ENCODE measurements at places on chromosomes 1 and 21. TPM values are rescaled to one million over a fixed set of nuclear protein-coding genes. Genes with fewer than 3 reads are reported as not detected.

Gene HRNR
- not detected for total RNA-seq

Gene IL12RB2
- total RNA-seq: 218 TPM

Gene BTG2
- total RNA-seq: 137 TPM

Gene AXDND1
- not detected for total RNA-seq

Gene IL19
- total RNA-seq: not detected

Gene SLFNL1
- total RNA-seq: not detected

Gene MMEL1
- 0.86 TPM for total RNA-seq

Gene CACNA1E
- total RNA-seq: not detected

Gene LDLRAD1
- not detected for total RNA-seq

Gene RLF
- total RNA-seq: 18.2 TPM

Gene KRTAP13-2
- total RNA-seq: not detected

GRCh38 chr1:62778208-62778607 lies 5.7 kb upstream of the ATG4C start:
- H3K4me3 ChIP-seq: no peak overlapping the region
- no peak for DNase-seq
- H3K27ac ChIP-seq: no peak overlapping the region
- H3K4me1 ChIP-seq: no peaks in the 10 kb centered on the region

DNA sequence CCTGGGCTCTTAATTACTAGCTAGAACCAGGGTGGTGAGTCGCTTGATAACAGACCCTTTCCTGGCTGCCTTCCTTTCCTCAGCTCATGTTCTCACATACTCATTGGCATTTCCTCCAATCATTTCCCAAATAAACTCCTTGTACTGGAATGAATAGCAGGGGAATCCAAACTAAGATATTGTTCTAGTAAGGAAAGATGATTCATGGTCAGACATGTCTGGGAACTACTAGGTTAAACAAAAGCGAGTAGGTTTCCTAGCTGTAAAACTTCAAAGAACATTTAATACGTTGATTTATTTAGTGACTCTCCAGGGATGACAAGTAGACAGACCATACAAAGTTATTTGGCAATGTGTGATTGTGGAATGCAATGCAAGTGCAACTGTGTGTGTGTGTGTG lies 121.2 kb upstream of the KCNJ6 start:
- no peak for DNase-seq
- H3K4me1 ChIP-seq: no peaks in the 10 kb centered on the region
- H3K36me3 ChIP-seq: no peaks in the 10 kb centered on the region
- H3K27ac ChIP-seq: no peak overlapping the region
- no peak overlapping the region for H3K4me3 ChIP-seq

- no peaks in the 10 kb centered on the region for H3K4me1 ChIP-seq
- no peak for DNase-seq
- no peaks in the 10 kb centered on the region for H3K27me3 ChIP-seq
- peaks cover 3% of the 10 kb centered on the region for H3K36me3 ChIP-seq
- H3K27ac ChIP-seq: no peak overlapping the region
These were observed 9.3 kb upstream of the DCAF6 start for GRCh38 chr1:167927046-167927754.

- no peaks in the 10 kb centered on the region for H3K27me3 ChIP-seq
- no peak overlapping the region for H3K27ac ChIP-seq
- H3K36me3 ChIP-seq: no peaks in the 10 kb centered on the region
- DNase-seq: no peak
These were observed 347.1 kb downstream of the AJAP1 start for GRCh38 chr1:5001466-5001865.

DNA sequence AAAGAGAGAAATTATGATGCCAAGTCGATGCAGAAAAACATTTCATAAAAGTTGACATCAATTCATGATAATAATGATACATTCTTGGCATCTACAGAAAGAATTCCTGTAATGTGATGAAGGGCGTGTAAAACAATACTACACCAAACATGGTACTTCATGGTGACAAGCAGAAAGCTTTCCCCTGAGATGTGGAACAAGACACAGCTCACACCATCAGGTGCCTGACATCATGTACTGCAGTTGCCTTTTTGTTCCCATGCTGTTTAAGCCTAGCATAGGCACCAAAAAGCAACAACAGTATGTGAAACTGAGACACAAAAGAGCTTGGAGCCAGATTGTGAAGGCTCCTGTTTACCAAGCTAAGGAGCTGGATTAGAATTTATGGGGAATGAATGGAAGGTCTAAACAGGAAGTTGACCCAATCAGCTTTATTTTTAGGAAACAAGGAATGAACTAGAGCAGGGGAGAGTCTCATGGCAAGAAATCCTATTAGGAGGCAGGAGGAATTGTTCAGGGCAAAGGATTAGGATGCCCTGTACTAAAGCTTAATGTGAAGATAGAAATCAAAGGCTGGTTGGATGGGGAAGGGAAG lies 67.2 kb downstream of the SYDE2 start:
- H3K27me3 ChIP-seq: peaks cover 7% of the 10 kb centered on the region
- no peak overlapping the region for H3K4me3 ChIP-seq
- H3K27ac ChIP-seq: no peak overlapping the region

- H3K36me3 ChIP-seq: no peaks in the 10 kb centered on the region
- H3K4me1 ChIP-seq: no peaks in the 10 kb centered on the region
- peaks cover 4% of the 10 kb centered on the region for H3K27me3 ChIP-seq
- H3K27ac ChIP-seq: no peak overlapping the region
These were observed 82.0 kb downstream of the OLFML3 start for GRCh38 chr1:114061121-114061830.

GRCh38 chr21:43278766-43279577 lies 110.2 kb downstream of the CRYAA start:
- no peaks in the 10 kb centered on the region for H3K36me3 ChIP-seq
- no peak overlapping the region for H3K4me3 ChIP-seq
- no peaks in the 10 kb centered on the region for H3K4me1 ChIP-seq
- H3K27me3 ChIP-seq: peaks cover 4% of the 10 kb centered on the region
- no peak for DNase-seq

DNA sequence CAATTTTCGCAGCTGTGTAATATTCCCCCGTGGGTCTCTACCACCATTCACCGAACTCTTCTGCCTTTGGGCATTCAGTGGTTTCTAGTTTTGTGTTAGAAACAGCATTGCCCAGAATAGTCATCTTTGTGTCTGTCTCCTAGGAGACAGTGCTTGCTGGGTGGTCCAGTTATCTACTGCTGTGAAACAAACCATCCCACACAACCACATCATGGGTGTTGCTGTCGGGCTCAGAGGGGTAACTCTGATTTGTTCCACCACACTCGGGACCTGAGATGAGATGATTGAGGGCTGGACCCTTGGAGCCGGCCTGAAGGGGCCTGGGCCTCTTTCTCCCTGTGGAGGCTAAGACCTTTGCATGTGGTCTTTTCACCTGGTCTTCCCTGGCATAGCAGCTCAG lies 427.2 kb upstream of the VAMP3 start:
- H3K27me3 ChIP-seq: peaks cover 3% of the 10 kb centered on the region
- H3K4me1 ChIP-seq: no peaks in the 10 kb centered on the region
- H3K27ac ChIP-seq: no peak overlapping the region
- DNase-seq: no peak
- no peaks in the 10 kb centered on the region for H3K36me3 ChIP-seq

GRCh38 chr1:57770772-57771171 lies 346.9 kb upstream of the DAB1 start:
- H3K4me1 ChIP-seq: no peaks in the 10 kb centered on the region
- no peak for DNase-seq
- no peak overlapping the region for H3K4me3 ChIP-seq
- no peaks in the 10 kb centered on the region for H3K36me3 ChIP-seq

- no peaks in the 10 kb centered on the region for H3K27me3 ChIP-seq
- DNase-seq: no peak
- peaks cover 35% of the 10 kb centered on the region for H3K4me1 ChIP-seq
- no peak overlapping the region for H3K27ac ChIP-seq
- no peak overlapping the region for H3K4me3 ChIP-seq
These were observed 39.1 kb upstream of the DPH5 start for GRCh38 chr1:101064697-101065096.

- no peak overlapping the region for H3K27ac ChIP-seq
- no peak for DNase-seq
- H3K4me3 ChIP-seq: no peak overlapping the region
- no peaks in the 10 kb centered on the region for H3K4me1 ChIP-seq
- peaks cover 10% of the 10 kb centered on the region for H3K27me3 ChIP-seq
These were observed 49.4 kb downstream of the ILDR2 start for GRCh38 chr1:166925810-166926478.

DNA sequence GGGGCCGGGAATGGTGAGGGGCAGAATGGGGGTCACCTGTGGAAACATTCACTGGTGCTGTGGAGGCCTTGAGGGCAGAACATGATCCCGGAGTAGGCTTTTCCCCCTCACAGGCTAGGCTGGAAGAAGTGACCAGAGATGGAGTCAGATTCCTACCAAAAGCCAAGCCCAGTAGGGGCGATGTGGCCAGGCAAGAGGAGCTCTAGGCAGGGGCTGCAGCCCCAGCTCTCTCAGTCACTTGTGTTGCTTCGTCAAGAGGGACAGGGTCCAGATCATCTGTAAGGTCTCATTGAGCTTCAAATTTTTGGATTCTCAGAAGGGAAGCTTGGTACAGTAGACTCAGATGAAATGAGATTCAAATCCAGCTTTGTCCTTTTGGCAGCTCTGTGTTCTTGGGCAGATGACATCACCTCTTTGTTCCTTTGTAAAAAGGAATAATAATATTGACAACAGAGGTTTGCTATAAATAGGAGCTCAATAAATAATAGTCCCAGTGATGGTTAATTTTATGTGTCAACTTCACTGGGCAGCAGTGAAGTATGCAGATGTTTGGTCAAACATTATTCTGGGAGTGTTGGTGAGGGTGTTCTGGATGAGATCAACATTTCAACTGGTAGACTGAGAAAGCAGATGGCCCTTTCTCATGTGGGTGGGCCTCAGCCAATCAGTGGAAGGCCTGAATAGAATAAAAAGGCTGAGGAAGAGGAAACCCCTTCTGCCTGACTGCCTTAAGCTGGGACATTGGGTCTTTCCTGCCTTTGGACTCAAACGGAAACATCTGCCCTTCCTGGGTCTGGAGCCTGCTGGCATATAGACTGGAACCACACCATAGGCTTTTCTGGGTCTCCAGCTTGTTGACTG lies 324.7 kb upstream of the USP24 start:
- H3K27ac ChIP-seq: no peak overlapping the region
- H3K4me3 ChIP-seq: no peak overlapping the region
- H3K4me1 ChIP-seq: no peaks in the 10 kb centered on the region
- no peaks in the 10 kb centered on the region for H3K27me3 ChIP-seq

GRCh38 chr1:54028306-54029251 lies 10.6 kb upstream of the LDLRAD1 start:
- H3K27me3 ChIP-seq: no peaks in the 10 kb centered on the region
- no peak overlapping the region for H3K4me3 ChIP-seq
- no peaks in the 10 kb centered on the region for H3K4me1 ChIP-seq

- H3K27ac ChIP-seq: peak overlapping the region; percentile 40
- H3K27me3 ChIP-seq: peaks cover 12% of the 10 kb centered on the region
- peak overlapping the region; percentile 67 for H3K4me3 ChIP-seq
- H3K36me3 ChIP-seq: no peaks in the 10 kb centered on the region
- no peak for DNase-seq
These were observed 13.0 kb upstream of the ZNF692 start for GRCh38 chr1:248871837-248872401.

DNA sequence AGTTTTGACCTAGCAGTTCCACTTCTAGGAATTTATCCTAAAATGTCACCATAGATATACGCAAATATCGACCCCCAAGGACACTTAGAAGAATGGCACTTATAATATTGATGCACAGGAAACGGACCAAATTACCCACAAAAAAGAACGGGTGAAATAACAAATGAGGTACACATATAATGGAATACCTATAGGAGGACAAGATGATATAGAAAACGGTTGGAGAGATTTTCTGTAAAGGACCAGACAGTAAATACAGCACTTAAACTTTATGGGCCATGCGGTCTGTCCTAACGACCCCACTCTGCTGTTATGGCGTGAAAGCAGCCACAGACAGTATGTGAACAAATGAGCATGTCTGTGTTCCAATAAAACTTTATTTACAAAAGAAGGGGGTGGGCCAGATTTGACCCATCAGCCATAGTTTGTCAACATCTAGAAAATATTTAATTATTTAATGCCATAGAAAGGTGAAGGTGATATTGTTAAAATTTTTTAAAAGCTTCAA lies 2.4 kb downstream of the TMPRSS3 start:
- peaks cover 72% of the 10 kb centered on the region for H3K4me1 ChIP-seq
- H3K27me3 ChIP-seq: no peaks in the 10 kb centered on the region
- peaks cover 23% of the 10 kb centered on the region for H3K36me3 ChIP-seq
- peak overlapping the region; percentile 82 for H3K27ac ChIP-seq

- H3K27ac ChIP-seq: no peak overlapping the region
- peak overlapping the region; percentile 83 for H3K4me3 ChIP-seq
- H3K27me3 ChIP-seq: peaks cover 47% of the 10 kb centered on the region
- no peak for DNase-seq
These were observed 102.8 kb upstream of the SOD1 start for GRCh38 chr21:31556662-31557061.

DNA sequence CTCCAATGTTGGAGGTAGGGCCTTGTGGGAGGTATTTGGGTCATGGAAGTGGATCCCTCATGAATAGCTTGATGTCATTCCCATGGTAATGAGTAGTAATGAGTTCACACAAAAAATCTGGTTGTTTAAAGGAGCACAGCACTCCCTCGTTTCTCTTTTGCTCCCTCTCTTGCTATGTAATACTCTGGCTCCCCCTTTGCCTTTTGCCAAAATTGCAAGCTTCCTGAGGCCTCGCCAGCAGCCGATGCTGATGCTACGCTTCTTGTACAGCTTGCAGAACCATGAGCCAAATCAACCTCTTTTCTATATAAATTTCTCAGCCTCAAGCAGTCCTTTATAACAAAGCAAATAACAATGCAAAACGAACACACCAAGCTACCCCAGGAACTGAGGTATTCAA lies 80.9 kb downstream of the LHX9 start:
- no peaks in the 10 kb centered on the region for H3K27me3 ChIP-seq
- no peaks in the 10 kb centered on the region for H3K36me3 ChIP-seq
- no peak overlapping the region for H3K27ac ChIP-seq
- no peak for DNase-seq

GRCh38 chr1:30806381-30807317 lies 49.1 kb upstream of the LAPTM5 start:
- no peaks in the 10 kb centered on the region for H3K4me1 ChIP-seq
- H3K27ac ChIP-seq: no peak overlapping the region
- DNase-seq: no peak
- no peak overlapping the region for H3K4me3 ChIP-seq
- peaks cover 45% of the 10 kb centered on the region for H3K27me3 ChIP-seq

GRCh38 chr21:44713130-44713529 lies 1.8 kb upstream of the TSPEAR start:
- H3K27ac ChIP-seq: no peak overlapping the region
- H3K4me3 ChIP-seq: no peak overlapping the region

GRCh38 chr1:106022312-106022902 lies 1034.1 kb upstream of the PRMT6 start:
- H3K27ac ChIP-seq: no peak overlapping the region
- H3K27me3 ChIP-seq: no peaks in the 10 kb centered on the region
- no peak overlapping the region for H3K4me3 ChIP-seq
- H3K36me3 ChIP-seq: no peaks in the 10 kb centered on the region
- no peak for DNase-seq
- no peaks in the 10 kb centered on the region for H3K4me1 ChIP-seq

GRCh38 chr1:13600762-13601453 lies 17.3 kb downstream of the PDPN start:
- no peaks in the 10 kb centered on the region for H3K27me3 ChIP-seq
- no peak for DNase-seq
- no peaks in the 10 kb centered on the region for H3K36me3 ChIP-seq
- H3K27ac ChIP-seq: no peak overlapping the region
- no peak overlapping the region for H3K4me3 ChIP-seq
- no peaks in the 10 kb centered on the region for H3K4me1 ChIP-seq
